ENCODE measurements at places on chromosomes 1 and 21.
A peak's percentile ranks its signal among the peaks of the same experiment; 100 is the strongest.

- DNase-seq = no peak
Observed at GRCh38 chr1:245377854-245378253, 223.1 kb downstream of the KIF26B start.

DNA sequence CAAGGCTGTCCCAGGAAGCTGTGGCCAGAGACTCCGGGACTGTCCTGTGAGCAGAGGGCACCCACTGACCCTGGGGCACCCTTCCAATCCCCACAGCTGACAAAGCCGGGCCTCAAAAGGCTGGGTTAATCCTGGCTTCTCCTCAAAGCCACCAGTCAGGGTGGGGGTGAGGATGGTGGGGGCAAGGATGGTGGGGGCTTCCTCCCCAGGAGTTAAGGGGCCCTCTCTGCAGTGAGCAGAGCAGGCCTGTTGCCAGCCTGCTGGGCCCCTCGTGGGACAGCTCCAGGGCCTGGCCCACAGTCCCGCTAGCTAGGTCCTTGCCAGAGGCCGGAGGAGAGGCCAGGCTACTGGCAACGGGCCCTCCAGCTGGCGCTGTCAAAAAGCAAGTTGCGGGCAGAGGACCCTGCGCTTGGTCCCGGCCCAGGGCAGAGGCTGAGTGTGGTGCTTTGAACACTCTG, 37.9 kb upstream of the CCDC27 start:
- no peak for DNase-seq

GRCh38 chr1:156937883-156938282, 17.5 kb downstream of the LRRC71 start:
- DNase-seq = no peak

GRCh38 chr21:37072274-37072987, 440 bp downstream of the PIGP start:
- DNase-seq = no peak

GRCh38 chr1:5098981-5099385, 444.6 kb downstream of the AJAP1 start:
- DNase-seq = no peak

DNA sequence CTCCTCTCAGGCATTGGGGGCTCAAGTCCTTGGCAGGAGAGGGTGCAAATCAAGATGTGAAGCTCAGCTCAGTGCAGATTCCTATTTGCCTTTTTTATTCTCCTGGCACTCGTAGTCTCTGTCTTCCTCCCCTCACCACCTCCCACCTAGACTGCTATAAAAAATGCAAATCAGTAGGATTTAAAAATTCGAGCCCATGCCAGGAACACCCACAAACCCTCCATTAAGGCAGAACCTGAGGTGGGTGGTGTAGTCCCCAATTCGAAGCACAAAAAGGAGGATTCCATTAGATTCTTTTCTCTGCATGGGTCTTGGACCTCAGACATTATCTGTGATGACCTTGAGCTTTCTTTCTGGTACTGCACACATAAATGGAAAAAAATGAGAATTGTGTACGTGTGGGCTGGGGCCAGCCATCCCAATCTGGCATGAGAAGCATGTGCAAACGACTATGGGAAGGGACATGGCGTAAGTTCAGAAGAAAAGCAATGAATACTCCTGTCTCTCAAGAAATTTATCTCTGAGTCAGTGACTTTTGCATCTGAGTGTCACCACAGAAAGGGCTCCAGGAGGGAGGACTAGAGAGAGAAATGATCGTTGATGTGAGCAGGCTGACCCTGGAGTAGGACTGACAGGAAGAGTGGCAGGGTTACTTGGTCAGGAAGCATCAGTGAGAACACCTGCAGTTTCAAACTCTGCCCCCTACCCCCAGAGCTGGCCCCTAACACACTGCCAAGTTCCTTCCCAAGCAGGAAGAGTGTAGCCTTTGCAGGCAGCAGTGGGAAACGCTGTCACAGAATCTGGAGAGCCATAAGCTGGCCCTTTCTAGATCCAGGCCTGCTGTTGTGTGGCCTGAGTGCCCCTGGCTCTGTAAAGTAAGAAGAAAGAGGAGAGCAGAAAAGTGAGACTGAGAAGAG, 1.7 kb downstream of the INKA2 start:
- no peak for DNase-seq

DNA sequence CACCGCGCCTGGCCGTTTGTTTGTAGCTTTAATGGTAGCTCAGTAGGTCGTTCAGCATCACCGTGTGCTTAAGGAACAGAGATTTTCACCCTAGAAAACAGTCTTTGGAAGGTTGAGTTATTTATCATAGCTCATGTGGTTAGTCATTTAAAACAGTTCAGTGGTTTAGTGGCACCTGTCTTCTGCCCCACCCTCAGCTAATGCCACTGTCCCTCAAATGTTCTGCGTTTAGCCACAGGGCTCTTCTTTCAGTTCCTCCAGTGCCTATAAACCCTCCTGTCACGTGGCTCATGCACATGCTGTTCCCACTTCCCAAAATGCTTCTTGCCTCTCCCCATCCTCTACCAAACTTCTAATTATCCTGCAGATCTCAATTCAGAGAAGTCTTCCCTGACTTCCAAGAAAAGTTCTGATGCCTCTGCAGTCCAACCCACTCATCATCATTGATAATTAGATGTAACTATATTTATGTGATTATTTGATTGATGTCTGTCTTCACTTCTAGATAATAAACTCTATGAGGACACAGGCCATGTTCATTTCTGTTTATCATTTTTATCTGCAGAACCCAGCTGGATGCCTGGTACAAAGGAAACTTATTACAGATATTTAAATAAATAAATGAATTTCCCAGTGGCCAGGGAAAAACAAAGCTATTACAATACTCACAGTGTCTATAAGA, 14.4 kb upstream of the DIPK1A start:
- no peak for DNase-seq

DNA sequence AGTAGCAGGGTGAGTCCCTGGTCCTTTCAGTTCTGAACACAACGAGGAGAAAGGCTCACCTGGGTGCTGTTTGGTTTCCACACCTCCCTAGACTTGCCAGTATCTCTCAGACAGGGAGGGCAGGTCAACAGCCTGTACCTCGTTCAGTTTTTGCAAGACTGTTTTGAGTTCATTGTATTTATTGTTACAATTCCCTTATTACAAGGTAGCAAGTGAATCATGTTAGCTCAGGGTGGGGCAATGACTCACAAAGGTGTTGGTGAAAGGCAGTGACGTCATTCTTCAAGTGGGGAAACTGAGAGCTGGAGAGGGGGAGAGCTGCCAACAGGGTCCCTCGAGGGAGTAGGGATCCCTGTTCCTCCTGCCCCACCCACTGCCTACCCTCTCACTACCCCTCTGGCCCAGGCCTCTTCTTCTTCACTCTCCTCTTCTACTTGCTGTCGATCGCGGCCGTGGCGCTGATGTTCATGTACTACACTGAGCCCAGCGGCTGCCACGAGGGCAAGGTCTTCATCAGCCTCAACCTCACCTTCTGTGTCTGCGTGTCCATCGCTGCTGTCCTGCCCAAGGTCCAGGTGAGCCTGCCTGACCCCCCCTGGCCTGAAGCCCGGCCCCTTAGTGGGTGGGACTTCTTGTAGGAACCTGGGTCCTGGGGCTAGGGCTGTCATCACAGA, 13.4 kb downstream of the SERINC2 start:
- DNase-seq = no peak

DNA sequence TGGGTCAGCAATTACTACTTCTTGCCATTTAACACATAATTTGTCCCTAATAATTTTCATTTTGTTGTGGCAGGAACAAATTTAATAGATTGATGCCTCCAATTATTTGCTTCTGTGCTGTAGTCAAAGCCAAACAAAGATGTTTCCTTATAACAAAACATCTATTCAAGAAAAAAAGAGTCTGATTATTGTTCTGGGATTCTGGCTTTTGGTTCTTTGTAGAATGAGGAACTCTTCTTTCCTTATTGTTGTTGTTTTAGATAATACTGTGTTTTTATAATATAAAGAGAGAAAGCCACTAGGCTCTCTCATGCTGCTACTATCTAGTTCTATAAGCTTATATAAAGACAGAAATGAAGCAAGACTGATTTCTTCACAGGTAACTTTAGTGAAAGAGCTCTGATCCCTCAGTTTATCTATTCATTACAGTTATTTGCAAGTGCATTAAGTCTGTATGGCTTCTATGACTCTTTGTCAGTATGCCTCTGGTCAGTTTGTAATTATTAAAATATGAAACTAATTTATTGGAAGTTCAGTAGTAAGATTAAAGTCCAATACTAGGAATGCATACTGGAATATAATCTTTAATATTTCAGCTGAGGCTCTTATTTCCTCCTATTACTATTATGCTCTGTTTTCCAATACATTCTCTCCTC, 37.4 kb downstream of the PRKACB start:
- no peak for DNase-seq

- no peak for DNase-seq
Observed at GRCh38 chr1:183203094-183203493, 17.0 kb downstream of the LAMC2 start.

- no peak for DNase-seq
Observed at GRCh38 chr1:21782349-21782867, 541 bp downstream of the USP48 start.

DNA sequence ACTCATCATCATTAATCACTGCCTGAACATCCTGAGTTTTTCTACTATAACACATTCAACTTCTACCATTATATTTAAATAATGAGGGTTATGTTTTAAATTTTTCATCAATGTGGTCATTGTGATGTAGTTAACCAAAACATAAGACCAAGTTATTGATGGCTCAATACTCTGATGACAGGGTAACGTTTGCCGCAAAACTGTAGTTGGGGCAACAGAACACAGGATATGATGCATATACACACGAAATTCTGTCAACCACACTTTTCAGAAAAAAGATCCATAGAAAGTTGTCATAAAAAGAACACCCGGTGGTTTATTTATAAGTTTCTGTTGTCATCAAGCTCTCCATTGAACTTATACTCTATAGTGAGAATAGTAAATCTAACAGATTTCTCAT, 121.7 kb upstream of the COL11A1 start:
- no peak for DNase-seq

DNA sequence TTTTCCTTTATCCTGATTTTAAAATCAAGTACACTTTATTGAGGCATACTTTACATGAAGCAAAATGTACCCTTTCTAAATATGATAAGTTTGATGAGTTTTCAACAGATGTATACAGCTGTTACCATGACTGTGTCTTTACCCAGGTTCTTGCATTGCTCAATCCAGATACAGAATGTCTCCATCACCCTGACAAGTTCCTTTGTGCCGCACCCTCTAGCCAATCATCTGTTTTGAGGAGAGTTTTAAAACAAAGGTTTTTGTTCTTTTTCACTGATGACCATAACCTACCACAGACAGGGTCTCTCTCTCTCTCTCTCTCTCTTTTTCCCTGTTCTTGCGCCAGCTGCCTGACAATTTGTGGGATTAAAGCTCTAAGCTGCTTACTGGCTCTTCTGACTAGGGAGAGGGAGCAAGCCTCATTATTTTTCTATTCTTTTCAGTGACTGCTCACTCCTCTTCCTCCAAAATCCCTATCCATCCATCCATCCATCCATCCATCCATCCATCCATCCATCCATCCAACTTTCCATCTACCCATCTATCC, 1.2 kb upstream of the KCNE1 start:
- no peak for DNase-seq

DNA sequence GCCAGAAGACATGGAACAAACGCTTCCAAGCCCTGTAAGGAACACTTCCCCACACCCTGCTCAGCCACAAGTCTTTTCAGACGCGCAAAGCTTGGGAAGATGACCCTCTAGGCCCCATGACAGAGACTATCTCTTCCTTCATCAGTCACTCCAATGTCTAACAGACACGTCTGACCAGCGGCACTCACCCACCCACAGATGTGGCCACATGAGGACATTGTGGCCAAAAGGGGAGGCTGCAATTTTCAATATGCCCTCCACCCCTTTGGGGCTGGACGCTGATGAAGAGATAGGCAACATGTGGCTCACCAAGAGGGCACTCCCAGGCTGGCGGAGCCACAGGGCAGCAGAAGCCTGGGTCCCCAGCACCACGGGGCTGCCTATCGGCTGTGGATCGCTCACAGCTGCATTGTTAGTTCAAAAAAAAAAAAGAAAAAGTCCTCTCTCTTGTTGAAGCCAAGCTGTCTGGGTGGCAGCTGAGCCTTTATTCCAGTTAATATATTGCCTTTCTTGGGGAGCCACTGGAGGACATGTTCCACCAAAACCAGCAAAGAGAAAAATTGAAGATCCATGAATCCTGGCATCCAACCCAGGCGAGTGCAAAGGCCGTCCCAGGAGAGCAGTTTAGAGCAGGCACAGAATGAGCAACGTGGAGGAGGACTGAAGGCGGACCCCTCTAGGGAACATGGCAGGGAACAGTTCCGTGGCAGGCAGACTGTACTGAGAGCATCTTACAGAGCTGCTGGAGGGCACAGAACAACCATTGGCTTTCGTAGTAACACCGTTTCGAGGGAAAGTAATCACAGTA, 52.7 kb upstream of the GPR153 start:
- no peak for DNase-seq

- DNase-seq = no peak
Observed at GRCh38 chr21:31455506-31455905, 111.4 kb upstream of the TIAM1 start.

DNA sequence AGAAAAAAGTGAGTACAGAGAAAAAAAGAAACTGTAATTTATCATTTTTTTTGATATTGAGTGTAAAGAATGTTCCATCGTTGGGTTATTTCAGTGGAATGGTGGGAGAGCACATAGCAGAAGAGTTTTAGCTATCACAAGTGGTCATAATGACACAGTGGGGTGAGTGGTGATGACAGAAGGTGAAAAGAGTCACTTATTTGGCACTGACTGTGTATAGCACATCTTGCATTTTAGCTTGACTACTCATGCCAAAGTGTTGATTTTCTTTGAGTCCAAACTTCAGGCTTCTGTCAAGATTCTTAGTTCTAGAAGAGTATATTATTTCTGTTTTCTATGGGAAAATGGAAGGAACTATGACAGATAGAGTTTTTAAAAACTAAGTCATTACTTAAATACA, 261.2 kb downstream of the GRIK1 start:
- no peak for DNase-seq

GRCh38 chr1:4593106-4593505, 61.3 kb upstream of the AJAP1 start:
- no peak for DNase-seq

DNA sequence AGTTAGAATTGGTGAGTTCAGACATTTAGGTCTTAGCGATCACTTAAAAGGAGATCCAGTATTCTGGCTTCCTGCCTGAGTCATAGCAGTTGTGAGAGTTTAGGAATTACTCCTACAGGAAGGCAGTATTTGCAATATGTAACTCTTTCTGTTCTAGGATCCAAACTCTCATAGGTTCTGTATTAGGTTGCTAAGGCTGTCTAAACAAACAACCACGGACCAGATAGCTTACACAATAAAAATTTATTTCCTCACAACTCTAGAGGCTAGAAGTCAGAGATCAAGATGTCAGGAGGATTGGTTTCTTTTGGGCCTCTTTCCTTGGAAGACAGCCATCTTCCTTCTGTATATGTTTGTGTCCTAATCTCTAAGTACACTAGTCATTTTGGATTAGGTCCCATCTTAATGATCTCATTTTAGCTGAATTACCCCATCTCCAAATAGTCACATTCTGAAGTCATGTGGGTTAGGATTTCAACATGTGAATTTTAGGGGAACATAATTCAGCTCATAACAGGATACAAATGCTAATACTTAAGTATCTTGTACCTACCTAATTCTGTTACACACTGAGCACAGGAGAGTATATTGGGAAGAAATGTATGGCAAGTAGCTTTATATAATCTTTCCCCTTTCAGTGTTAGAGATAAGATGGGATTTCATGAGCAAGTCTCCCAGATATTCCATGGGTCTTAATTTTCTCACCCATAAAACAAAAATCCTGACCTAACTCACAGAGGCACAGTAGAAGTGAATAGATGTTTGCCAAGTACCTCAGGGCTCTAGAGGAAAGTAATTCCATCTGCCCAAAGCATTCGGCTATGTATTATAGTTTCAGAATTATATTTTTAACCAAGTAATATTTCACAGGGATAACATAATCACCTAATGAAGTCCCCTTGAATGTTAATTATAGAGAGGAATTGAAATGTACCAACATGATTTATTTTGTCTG, 144.4 kb downstream of the PTBP2 start:
- DNase-seq = peak; percentile 93
